ENCODE measurements at places on chromosomes 12 and 14.

DNA sequence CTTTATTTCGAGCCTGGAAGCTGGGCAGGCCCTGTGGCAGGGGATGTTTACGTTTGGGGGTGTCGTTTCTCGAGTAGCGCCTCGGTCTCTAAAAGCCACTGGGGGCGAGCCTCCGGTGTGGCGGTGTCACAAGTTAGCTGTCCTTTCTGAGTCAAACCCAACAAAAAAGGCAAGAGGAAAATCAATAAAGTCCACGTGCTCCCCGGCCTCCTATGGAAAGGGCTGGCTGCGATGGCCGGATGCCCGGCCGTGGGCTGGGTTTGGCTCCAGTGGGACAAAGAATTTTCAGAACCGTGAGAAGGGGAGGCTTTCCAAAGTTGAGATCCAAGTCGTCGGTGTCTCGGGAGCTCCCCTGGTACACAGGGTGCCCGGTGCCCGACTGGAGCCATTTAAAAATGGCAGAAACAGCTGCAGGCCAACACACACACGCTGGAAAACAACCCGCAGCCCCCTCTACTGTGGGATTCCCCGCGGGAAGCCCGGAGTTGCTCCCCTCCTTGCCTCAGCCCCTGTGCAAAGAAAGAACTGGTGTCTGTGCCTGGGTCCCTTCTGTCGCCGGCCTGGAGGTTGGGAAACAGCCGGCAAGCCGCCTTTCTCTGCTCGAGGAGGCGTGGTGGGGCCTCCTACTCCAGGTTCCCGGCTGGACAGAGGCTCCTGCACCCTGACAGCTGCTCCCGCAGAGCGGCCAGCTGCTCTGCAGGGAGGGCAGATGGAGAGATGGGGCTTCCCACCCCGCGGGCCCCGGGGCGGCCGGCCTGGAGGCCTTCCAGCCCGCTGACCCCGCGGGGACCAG is 1.9 kb downstream of the BCL7A start:
- no peak for DNase-seq

DNA sequence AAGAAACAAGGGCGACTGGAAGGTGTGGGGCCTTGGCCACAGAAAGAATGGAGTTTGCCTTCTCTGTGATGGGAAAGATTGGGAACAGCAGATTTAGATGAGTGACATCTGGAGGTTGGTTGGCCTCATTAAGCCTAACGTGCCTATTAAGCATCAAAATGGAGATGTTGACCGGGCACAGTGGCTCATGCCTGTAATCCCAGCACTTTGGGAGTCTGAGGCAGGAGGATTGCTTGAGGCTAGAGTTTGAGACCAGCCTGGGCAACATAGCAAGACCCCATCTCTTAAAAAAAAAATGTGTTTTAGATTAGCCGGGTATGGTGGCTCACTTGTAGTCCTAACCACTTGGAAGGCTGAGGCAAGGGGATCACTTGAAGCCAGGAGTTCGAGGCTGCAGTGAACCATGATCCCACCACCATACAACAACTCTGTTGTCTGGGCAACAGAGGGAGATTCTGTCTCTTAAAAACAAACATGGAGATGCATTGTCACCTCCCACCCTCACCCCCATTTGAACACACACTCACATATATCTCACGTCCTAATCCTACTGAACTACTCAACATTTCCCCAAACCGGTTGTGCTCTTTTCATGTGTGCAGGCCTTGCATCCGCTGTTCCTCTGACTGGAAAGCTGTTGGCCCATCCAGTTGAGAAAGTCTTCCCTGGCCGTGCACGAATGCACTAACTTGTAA is 172.1 kb downstream of the ETV6 start:
- no peak for DNase-seq

DNA sequence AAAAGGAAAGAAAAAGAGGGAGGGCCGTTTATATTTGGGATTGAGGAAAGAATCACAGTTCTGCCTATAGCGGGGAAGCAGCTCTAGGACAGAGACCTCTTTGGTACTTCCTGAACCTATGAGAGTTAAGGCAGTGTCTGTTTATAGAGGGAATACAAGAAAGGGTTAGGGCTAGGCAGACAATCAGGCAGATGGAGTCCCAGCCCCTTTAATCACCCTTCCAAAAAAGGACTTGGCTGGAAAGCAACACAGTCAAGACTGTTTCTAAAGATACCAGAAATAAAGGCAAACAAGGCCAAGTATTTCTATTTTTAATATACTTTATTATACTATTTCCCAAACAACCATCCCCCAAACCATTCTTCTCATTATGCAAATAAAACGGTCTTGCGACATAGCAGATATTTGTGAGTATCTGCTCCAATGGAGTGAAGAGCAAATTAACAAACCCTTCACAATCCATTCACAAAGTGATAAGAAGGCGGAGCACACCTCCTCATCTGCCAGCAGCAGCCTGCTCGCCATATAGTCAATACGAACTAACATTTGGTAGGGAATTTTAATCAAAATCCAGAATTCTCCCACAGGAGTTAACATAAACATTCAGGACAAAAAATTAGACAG is 697 bp upstream of the GRIP1 start:
- DNase-seq, result no peak

DNA sequence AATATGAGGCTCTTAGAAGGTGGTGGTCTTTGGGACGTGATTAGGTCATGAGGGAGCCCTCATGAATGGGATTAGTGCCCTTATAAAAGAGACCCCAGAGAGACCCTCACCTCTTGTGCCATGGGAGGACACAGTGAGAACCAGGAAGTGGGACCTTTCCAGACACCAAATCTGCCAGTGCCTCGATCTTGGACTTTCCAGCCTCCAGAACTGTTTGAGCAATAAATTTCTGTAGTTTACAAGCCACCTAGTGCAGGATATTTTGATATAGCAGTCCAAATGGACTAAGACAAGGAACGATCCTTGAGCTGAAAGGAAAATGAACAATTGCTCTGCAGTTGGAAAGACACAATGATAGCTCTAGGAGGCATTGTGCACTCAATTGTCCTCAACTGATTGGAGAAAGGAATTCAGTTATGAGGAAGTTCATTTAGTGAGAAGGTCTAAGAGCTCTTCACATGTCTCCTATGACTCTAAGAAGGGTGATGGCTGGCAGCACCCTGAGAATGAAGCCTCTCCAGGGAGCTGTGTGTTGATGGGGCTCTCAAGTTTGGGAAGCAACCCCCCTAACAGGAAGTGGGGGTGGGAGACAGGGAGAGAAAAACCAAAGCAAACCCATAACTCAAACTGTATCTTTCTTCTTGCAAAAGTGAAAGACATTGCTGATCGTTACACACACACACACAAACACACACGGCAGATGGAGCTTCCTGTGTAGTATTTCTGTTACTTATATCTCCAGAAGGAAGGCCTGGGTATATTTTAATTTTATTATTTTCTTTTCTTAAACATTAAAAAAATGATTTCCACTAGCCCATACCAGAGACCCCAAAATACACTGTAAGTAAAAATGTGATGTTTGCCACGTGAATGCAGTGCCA is 21.0 kb downstream of the CHST11 start:
- DNase-seq, result no peak

- no peak for DNase-seq
Observed at GRCh38 chr12:89610366-89610765, 84.5 kb upstream of the POC1B start.

DNA sequence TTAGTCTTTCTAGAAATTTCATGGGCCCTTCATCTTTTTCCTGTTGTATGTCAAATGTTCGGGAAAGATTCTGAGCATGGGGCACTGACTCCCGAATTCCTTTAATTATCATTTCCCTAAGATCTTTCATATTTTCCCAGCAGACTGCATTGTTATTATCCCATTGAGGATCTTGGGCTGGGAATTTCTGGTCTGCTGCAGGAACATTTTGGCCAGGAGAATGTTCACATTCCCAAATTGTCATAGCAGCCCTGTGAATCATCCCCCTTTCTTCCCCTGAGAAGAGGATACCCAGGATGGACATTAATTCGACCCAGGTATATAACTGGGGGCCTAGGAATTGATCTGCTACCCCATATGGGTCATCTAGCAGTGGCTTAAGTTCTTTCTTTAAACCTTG is 112.5 kb downstream of the RIN3 start:
- DNase-seq, result no peak

DNA sequence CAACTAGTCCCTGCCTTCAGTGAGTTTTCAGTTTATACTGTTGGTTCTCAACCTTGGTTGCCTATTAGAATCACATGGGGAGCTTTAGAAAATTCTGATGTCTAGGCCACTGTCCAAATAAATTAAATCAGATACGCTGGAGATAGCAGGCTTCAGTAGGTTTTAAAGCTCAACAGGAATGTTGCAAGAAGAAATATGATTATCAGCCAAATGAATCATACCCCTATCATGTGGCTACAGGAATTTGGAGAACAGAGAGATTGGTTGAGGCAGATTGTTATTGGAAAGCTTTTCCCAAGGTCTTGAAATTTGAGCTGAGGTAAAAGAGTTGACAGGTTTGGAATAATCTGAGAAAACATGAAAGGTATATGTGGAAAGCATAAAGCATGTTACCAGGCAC is 125.3 kb downstream of the WIF1 start:
- DNase-seq, result no peak

DNA sequence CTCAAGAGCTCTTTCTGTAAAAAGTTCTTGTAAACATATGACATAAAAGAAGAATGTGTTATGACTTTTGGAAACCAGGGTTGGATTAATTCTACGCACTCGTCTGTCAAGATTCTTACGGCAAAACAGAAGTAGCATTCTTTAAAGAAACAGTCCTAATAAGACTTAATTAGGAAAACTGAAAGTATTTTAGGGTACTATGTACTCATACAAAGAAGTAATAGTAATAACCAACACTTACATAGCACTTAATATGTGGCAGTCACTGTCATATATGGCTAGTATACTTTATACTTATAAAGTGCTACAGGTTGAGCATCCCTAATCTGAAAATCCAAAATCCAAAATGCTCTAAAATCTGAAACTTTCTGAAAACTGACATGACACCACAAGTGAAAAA is 72.9 kb upstream of the ST8SIA1 start:
- DNase-seq, result no peak

DNA sequence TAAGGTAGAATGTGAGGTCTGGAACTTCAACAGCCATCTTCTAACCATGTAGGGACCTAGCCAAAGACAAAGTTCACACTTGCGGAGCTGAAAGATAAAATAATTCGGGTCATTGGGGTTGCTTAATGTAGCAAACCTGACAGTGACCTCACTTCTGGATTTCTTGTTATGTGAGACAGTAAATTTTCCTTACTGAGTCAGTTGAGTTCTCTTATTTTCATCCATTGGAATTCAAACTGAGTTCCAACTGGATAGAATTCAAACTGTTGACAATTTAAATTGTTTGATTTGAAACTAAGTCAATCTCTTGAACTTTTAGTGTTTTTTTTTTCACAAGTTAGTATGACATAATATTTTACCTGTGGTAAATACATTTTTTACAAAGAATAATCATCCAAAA is 406.5 kb downstream of the ADAMTS20 start:
- no peak for DNase-seq
